ENCODE measurements at places on chromosomes 3 and 15.

- DNase-seq = no peak
Measured at GRCh38 chr3:140712301-140712700, 34.4 kb downstream of the TRIM42 start.

DNA sequence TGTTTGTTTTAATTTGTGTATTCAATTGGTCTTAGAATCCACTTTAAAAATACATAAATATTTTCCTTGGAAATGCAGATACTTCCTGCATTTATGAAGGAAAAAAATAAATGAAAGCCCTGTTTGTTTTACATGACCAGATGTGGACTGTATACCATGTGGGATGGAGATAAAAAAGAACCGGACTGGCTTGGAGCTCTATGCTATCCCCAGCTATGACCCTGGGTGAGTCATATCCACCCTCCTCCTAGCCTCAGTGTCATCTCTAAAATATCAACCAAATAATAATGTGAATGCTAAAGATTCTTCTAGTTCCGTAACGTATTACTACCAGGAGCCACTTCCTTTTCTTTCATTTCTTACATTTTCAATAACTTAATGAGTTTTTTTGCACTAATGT lies 44.5 kb upstream of the PDZRN3 start:
- no peak for DNase-seq

DNA sequence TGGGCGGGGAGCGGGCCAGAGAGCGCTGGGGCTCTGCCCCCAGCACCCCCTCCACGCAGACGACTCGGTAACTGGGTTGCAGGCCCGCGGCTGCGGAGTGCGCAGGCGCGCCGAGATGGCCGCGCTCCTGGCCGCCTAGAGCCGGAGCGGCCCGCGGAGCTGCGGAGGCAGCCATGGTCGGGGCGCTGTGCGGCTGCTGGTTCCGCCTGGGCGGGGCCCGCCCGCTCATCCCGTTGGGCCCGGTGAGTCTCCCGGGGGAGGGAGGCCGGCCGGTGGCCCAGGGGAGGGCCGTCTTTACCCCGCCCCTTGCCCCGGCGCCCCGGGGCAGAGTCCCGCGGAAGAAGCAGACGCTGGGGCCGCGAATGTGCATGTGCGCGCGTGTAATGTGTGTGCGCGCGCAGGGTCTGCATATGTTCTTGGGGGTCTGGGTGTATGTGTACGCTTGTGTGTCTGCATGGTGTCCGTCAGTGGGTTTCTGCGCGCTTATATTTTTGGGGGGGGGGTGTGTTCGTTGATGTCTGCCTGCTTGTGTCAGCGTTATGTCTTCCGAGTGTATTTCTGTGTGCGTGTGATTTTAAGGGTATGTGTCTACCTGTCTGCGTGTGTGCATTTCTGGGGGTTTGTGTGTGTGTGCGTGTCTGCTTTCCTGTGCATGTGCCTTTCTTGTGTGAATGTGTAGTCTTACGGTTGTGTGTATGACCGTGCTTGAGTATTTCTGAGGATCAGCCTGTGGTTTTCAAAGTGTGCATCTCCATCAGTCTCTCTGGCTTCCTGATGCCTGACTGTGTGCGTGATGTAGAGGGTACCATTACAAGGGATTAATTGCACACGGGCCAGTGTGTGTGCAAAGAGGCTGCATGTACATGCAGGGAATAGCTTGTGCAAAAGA lies at the start of gene ABHD14A:
ABHD14A (plus strand) TSS at position 102 of the 889 bp plus-strand sequence; CDS start at position 174, 72 bp downstream.
- DNase-seq = no peak

DNA sequence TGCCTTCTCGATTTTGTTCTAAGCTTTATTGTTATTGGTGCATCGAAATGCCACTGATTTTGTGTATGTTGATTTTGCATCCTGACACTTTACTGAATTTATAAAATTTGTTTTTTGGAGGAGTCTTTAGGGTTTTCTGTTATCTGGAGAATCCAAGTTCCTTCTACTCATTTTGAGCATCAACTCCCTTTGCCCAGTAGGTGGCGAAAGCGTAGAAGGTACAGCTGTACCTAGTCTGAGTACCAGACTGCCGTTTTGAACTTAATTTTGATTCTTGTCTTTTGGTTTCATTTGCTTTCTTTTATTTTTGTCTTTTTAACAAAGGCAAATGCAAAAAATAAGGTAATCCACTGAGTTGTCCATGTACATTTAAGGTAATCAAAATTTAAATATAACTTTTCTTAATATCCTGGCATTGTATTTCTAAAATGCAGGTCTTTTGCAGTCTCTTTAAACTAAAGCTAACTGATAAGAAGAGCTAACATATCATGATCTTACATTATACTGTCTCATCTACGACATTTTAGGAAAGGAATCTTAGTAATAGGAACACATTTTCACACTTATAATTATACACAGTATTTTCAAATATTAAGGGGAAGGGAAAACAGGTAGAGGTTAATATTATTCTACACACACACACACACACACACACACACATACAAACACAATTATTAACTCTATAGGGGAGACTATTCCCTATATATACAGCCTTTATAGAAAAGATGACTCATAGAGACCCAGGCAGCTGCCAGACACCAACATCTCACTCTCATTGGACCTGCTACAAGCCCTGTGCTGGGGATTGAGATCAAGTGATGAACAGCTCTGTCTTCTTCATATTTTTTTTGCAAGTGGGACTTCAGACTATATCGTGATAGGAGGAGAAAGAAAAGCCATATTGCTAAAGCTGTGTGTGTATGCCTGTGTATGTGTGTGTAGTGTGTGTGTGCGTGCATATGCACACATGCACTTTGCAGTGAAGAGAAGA lies 71.8 kb downstream of the SYNPR start:
- peak; percentile 56 for DNase-seq

All from A172 (cell line).